ENCODE measurements at places on chromosomes 5 and 9.

- no peak for DNase-seq
Measured at GRCh38 chr5:57219386-57219785, 45.5 kb downstream of the GPBP1 start.

GRCh38 chr5:171405615-171406014, 13.8 kb upstream of the FGF18 start:
- no peak for DNase-seq

GRCh38 chr5:10481241-10481935, 39.7 kb downstream of the ROPN1L start:
- DNase-seq, result no peak

GRCh38 chr5:72646246-72646866, 139.1 kb upstream of the ZNF366 start:
- no peak for DNase-seq

DNA sequence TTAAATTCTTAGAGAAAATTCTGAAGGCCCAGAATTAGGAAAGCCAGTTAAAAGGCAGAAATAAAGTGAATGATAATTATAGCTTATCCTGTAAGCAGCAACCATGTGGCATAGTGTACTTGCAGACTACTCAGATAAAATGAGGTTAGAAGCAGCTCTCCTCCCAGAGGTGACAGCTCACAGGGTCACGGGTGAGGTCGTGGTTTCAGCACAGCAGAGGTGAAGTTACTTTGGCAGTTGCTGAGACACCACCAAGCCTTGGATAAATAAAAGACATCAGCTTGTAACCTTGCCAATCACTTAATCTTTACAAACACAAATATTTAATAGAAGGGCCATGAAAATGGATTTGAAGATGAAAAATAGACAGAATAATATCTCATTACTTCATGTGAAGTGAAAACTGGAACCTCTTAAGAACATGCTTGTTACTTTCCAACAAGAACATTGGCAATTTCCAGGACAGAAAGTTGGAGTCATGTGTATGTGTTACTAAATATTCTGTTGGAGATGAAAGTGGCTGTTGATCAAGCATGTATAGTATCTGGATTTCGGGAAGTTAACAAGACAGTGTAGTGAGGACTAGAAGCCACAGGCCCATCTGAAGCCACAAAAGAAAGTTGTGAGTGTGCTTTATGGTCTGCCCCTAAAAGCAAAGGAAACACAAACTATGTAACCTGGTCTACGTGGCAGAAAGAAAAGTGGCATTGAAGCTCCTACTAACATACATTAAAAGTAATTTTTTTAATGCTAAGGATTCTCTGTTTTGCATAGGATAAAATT, 134.4 kb downstream of the ERCC6L2 start:
- DNase-seq, result peak; percentile 46

- no peak for DNase-seq
Measured at GRCh38 chr9:1353291-1353690, 303.1 kb downstream of the DMRT2 start.

DNA sequence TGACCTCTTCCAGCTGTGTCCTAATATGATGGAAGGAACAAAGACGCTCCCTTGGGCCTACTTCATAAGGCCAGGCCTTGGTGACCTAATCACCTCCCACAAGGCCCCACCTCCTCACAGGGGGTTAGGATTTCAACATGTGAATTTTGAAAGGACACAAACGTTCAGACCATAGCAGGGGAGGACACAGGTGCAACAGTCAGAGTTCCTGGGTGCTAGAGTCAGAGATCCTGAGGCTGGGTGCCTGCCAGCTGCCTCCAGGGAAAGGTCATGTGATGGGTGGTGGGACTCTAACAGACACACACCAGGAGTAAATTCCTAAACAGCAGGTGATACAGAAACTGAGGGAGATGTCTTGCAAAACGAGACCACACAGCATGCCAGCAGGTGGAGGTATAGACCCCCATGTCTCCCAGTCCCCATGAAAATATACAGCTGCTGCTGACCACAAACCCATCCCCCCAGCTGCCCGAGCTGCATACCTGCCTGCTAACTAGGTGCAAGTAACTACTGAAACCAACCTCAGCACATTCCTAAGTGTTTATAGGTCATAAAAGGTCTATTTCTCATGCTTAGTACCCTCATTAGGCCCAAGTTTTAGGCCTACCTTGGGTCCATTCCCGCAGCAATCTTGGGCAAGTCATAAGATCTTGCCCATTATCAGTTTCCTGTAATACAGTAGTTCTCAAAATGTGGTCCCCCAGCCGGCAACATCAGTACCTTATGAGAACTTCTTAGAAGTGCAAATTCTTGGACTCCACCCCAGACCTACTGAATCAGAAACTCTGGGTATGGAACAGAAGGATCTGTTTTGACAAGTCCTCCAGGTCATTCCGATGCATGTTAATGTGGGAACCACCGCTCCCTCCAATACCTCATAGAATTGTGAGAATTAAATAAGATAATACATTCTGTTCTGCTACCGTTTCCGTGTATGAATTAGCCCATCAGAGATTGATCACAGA, 245.3 kb downstream of the ENC1 start:
- no peak for DNase-seq

- DNase-seq, result no peak
Measured at GRCh38 chr9:4939118-4939561, 45.9 kb upstream of the JAK2 start.

DNA sequence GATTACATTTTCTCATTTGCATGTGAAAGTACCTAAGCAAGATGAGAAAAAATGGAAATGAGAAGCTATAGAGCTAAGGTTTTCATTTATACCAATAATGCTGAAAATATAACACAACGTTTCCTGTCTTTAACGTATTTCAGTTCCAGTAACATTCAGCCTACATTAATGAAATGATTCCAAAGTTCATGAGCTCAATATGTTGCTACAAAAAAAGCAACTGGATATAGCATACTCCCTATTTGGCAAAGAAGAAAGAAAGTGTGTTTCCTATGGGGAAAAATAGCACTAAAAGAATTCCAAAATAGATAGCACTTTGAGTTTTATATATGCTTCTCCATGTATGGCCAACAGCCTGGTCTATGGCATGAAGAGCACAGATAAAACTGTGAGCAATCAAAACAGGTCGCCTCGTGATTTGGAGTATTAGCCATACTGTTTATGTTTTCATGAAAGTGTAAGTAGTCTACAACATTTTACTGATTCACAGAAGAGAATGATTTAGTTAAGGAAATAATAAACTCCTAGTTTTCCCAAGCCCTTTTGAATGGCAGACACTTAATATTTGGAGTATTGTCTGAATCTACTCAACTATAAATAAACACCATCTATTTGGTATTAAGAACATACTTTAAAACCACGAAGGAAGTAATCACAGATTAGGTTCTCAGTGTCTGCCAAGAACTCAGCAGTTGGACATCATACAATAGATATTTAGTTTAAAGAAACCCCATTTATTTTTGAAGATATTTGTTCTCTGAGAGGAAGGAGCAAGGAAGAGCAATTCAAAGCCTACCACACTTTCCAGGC, 258.7 kb upstream of the RASA1 start:
- no peak for DNase-seq

GRCh38 chr5:96855031-96855872, 21.0 kb upstream of the ERAP2 start:
- DNase-seq, result no peak

DNA sequence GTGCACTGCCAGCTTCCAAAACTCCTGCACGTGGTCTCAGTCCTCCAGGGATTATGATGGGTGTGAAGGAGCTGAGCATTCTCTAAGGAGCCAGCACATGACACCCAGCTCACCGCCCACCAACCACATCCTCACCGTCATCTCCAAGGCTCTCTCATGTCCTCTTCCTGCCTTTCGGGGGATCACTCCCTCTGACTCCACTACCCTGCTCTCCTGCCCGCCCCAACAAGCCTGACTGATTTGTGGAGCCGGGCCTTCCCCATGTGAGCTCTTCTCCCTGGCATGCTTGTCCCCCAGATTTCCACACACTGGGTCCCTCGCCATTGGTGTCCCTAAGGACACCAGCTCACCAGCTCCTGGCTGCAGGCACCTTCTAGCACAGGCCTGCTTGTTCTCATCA, 1.9 kb downstream of the ABO start:
- DNase-seq, result no peak

GRCh38 chr5:92419261-92419660, 1036.1 kb upstream of the ARRDC3 start:
- DNase-seq, result no peak

DNA sequence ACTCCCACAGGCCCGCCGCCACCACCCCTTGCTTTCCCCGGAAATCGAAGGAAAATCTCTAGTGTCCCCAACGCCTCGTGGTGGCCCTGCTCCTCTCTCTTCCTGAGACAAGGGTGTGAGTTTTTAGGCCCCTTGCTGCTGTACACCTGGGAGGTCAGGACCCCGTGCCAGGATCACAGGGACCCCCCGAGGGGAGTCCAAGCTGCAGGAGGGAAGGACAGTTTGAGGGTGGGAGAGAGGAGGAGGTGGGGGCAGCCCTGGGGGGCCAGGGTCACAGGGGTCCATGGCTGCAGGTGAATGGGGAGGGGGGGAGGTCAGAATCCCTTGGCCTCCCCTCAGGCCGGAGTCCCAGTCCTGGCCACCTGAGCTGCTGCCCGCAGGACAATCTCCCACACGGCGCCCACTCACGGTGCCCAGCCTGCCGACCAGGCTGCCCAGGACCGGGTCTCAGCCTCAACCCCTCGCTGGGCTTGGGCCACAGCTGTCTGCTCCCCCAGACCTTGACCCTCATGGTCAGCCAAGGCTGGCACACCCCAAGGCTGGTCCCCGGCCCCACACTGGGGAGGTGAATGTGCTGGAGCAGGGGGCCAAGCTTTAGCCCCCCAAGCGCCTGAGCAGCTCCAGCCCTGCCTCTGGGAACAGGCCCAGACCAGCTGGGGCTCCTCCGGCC, 19.9 kb downstream of the TPPP start:
- DNase-seq, result no peak

DNA sequence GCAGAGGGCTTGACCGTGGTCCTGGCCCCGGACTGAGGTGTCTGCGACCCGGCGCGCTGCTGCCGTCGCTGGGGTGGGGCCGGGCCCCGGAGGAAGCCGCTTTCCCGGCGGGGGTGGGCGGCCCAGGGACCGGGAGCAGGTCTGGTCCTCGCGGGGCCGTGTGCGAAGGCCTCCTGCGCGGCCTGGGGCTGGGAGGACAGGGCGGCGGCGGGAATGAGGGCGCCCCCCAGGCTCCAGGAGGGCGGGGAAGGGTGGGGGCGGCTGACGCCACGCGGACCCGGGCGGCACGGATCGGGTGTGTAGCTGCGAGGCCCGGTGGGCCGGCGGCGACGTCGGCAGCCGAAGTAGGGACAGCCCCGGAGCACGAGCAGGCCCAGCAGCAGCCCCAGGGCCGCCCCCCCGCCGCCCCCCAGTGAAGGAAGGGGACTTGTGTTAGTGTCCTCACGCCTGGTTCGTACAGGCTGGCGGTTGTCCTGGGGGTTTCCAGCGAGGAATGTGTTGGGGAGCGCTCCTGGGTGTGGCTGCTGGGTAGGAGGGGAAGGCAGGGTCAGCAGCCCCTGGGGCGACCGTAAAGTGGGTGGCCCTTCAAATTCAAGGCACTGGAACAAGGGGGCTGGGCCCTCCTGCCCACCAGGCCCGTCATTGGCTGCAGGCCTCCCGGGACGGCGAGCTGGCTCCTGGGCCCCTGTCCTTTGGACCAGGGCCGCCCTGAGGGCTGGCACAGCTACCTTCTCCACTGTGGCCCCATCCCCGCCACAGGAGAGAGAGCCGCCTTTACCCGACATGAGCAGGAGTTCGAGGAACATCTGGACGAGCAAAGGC, 597 bp upstream of the TMEM250 start:
- DNase-seq, result no peak

- DNase-seq, result no peak
Measured at GRCh38 chr9:131391020-131391419, 2.9 kb upstream of the PRRC2B start.

DNA sequence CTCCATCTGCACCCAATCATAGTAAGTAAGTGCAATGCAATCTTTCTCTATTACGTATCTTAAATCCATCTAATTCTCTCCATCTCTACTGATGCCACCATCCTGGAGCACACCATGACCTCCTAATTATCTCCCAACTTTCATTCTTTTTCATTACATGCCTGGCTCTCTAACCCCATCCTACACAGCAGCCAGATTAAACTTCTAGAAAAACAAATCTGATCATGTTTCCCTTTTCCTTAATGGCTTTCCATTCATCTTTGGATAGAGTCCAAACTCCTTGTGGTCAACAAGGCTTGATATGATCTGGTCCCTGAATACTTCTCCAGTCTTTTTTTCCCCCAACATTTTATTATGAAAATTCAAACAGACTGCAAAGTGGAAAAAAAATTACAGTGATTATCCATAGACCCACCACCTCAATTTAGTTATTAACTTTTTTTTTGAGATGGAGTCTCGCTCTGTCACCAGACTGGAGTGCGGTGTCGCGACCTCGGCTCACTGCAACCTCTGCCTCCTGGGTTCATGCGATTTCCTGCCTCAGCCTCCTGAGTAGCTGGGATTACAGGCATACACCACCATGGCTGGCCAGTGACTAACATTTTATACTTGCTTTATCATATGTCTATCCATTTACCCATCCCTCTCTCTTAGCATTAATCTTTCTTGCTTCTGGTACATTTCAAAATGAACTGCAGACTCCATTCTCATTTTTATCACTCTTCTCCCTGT, 5.2 kb downstream of the PPP2R2B start:
- no peak for DNase-seq

- DNase-seq, result no peak
Measured at GRCh38 chr9:113380869-113381378, 4.1 kb upstream of the HDHD3 start.

DNA sequence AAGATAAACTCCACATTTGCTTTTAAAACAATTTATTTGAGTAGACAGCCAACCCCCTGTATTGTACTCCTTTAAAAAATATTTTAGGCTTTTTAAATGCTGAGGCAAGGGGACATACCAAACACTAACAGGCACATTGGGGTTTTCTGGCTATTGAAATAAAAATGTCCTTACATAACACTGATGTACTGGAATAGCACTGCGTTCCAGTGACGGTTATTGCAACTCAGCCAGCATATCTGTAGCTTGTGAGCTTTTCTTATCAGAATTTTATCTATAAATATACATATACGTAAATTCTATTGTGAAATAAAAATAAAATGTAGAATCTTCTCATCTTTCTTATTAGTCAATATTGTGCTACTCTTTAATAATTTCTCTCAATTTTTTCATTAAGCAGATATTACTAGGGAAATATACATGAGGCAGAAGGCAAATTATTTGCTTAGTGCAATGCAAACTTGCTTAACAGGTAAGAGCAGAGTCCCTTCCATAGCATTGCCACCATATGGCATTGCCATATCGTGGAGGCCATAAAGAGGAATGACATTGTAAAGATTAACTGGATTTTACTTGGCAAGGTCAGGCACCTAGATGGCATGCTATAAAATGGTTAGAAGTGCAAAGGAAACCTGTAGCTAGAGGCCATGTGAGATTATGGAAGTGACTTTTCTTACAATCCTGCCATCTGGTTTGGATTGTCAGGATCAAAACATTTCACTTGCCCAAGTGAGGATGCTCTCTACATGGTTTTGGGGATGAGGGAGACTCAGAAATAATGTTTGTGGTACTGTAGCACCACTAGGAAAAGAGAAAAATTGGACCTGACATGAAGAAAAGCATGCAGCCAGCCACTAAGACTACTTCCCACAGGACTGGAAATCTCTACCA, 94.8 kb upstream of the CDKN2B start:
- no peak for DNase-seq
